ENCODE measurements at places on chromosomes 4 and X.

DNA sequence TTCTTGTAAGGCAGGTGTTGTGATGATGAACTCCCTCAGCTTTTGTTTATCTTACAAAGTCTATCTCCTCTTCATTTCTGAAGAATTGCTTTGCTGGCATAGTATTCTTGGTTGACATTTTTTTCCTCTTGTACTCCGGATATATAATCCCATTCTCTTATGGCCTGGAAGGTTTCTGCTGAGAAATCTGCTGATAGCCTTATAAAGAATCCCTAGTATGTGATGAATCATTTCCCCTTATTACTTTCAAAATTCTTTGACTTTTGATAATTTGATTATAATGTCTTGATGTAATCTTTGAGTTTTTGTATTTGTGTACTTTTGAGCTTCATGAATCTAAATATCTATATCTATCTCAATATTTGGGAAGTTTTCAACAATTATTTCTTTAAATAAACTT is 655.3 kb upstream of the MAGEB2 start:
- no peak for DNase-seq

- no peak for DNase-seq
Measured at GRCh38 chrX:128975745-128976144, 547.5 kb downstream of the SMARCA1 start.

GRCh38 chr4:109702950-109703663 is at the start of gene CASP6:
TSS of gene CASP6 (minus strand) at chr4:109703445. CDS start at chr4:109703395, 50 bp downstream.
- DNase-seq, result peak; percentile 63

DNA sequence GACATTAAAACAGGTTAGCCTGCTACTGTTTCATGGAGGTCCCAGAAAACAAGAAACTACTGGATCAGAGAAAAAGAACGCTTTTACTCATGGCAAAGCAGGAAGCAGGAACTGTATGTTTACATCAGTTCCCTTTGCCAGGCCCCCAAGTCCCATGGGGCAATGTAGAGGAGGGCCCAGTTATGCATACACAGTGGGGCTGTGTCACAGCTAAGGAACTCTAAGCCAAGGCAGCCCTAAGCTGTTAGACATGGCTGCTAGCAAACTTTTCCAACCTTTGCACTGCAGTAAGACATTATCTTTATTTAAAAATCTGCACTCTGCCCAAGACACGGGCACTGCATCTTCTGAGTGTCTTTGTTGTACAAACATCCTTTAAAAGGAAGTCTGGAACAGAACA is 975.8 kb downstream of the C4orf33 start:
- peak; percentile 22 for DNase-seq

GRCh38 chr4:47538825-47539154 is 53.7 kb downstream of the ATP10D start:
- DNase-seq, result no peak

DNA sequence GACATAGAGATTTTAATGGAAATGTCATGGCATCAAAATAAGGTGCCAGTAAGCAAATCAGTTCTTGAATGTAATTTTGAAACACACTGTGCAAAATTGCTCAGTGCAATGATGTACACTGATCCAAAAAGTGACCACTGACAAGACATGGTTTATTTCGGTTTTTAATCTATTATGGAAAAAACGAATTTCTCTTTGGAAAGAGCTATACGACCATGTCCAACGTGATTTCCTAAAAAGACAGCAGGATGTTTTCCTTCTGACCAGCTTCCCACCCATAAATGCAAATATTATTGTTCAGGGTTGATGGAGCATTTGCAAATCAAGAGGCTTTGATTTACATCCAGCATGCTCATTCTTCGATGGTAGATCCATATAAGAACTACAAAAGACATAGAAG is 17.1 kb upstream of the MAGEA1 start:
- no peak for DNase-seq

GRCh38 chr4:121824171-121824527 is 466 bp upstream of the CCNA2 start:
- no peak for DNase-seq

DNA sequence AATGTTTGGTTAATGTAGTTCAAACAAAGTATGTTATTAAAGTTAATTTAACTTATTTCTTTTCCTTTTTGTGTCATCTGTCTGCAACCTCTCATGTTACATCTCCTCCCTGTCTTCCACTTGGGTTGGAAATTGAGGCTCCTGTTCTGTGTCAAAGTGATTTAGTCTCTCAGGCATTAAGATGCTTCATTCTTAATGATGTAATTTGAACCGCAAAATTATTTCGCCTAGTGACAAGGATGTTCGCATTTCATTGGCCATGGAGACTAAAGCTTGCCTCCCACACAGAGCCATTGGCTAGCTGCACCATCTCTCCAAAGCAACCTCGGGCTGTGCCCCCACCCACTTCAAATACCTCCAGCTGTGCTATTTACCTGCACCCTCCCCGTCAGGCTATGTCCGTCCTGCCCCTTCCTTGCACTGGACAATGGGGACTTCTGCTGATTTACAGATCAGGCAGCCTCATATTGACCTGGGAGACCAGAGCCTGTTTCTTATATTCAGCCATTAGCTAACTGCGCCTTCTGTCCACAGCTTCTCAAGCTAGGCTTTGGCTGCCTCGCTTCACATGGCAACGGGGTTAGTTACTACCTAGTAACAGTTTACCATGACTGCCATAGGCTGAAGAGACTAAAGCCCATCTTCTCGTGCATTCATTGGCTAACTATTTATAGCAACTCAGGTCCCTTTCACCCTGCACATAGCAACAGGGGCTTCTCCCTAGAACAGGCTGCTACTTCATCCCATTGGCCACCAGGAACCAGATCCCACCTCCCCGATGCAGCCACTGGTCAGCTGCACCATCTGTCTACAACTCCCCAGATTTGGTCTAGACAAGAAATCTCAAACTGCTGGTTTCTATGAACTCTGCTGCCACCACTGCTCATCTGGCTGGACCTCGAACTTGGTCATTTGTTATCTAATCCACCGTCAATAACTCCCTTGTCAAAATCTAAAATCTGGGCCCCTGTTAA is 8.6 kb upstream of the ZNF157 start:
- peak; percentile 85 for DNase-seq

DNA sequence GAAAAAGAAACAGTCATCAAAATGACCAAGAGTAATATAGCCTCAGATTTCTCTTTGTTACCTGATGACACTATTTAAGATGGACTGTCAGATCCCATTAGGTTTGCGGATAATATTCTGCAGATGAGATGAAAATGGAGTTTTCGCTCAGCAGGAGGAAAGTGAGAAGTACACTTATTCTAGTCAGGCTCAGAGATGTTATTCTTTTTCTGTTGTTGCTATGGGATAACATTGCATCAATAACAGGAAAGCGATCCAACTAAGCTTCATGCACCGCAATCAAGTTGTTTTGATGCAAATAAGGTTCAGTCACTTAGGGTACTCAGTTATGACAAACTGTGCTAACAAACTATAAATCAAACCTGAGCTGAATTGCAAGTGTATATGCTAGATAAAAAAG is 415.0 kb downstream of the CCSER1 start:
- no peak for DNase-seq

GRCh38 chr4:55925241-55925640 is 23.5 kb upstream of the CEP135 start:
- peak; percentile 24 for DNase-seq

GRCh38 chr4:113718252-113718651 is 43.3 kb downstream of the CAMK2D start:
- no peak for DNase-seq

DNA sequence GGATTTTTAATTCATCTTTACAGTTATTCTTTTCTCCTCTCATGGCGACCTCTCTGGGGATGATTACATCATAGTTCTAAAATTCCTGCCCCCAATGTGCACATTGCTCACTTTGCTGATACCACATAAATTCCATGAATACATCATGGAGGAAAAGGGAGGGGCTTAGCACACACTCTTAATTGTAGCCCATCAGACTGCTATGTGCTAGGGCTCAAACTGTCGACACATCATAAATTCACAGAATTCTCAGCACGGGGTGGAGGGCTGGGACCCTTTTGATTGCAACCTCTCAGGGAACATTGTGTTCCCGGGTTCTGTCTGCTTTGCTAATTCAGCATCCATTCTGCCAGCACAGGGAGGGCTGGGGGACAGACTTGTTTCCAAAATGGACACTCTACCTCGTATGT is 592.9 kb downstream of the BCOR start:
- DNase-seq, result no peak

DNA sequence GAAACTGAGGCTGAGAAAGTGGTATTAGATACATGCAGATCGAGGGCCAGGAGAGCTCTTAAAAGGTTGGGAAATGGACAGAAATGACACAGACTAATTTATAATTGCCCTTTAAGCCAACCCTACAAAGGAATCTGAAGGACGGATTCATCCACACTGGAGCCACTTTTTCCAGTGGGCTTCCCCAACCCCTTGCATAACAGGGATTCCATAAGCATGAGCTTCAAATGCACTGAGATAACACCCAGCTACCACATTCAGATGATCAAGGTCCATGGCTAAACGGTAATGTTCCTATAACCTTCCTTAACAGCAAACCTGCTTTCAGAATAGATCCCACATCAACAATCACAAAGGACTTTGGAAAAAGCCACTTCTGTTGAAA is 34.2 kb downstream of the PLAC1 start:
- DNase-seq, result no peak

- no peak for DNase-seq
Measured at GRCh38 chr4:73583666-73584065, 36.6 kb downstream of the RASSF6 start.

DNA sequence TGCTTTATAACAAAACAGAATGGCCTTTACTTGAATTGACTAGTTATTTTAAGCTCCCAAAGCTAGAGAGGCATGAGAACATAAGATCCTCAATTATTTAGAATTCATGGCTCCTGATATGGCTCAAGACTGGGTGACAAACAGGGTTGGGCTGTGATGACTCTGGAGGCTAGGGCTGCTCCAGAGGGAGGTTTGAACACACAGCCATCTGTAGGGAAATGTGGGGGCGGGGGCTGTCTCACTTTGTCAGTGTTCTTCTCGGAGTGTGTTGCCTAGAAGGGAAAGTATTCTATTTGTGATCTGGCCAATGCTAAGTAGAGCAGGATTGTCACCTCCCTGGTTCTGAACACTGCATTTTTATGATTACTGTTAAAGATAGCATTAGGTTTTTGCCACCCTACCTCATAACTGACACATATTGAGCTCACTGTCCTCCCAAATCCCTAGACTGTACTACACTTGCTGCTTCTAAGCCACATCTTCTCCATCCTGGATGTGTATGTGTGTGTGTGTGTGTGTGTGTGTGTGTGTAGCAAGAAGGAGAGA is 45.9 kb downstream of the VSIG4 start:
- DNase-seq, result no peak

GRCh38 chr4:128819082-128819742 is 9.7 kb downstream of the JADE1 start:
- no peak for DNase-seq

- DNase-seq, result peak; percentile 62
Measured at GRCh38 chr4:127143460-127144195, 489.1 kb upstream of the INTU start.

- DNase-seq, result no peak
Measured at GRCh38 chr4:183012879-183013729, 86.0 kb upstream of the WWC2 start.

DNA sequence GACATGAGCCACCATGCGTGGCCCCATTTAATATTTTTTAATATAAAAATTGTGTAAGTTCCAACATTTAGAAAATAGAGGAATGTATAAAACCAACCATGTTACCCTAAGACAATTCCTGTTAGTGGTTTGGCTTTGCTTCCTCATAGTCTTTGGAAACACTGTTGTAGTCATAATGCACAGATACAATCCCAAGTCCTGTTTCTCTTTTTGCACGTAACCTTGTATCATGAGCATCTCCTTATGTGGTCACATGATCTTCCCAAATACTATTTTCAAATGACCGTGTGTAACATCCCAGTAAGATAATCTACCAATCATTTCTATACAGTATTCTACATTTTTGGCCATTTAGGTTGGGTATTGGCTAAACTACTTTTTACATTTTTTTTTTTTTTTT is 13.9 kb upstream of the RHOH start:
- no peak for DNase-seq

DNA sequence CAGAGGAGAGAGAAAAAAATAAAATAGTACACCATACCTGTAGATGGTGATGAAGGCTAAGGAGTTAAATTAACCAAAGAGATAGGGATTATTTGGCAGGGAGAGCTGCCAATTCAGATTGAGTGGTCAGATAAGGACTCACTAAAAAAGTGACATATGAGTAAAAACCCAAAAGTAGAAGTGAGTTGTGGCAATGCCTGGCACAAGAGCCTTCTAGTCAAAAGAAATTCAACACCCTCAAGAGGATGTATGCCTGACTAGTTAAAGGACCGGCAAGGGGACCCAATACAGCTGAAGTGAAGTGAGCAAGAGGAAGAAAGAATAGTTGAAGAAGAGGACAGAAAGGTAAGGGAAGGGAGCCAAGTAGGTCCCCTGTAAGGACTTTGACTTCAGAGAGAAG is 34.9 kb downstream of the ELF2 start:
- no peak for DNase-seq

- DNase-seq, result no peak
Measured at GRCh38 chr4:43458293-43458692, 565.8 kb downstream of the GRXCR1 start.

- DNase-seq, result no peak
Measured at GRCh38 chrX:154374313-154375155, at the start of gene FLNA. TSS of gene FLNA (minus strand) at chrX:154374634. CDS start at chrX:154371245, 3,389 bp downstream.

GRCh38 chr4:118215826-118216225 is 137.0 kb downstream of the PRSS12 start:
- no peak for DNase-seq

DNA sequence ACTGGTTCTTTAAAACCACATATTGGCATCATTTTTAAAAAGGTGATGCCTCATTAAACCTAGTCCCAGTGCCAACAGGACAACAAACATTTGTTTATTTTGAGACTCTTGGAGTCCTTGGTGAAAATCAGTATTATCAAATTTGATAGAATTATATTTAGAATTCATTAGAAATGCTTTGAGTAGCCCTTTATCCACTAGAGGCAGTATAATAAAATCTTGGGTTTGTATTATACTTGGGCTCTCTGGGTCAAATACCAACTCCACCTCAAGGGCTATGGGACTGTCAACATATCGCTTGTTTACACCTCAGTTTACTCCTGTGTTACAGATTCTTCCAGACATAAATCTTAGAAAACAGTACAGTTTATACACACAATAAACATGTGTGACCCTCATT is 335.7 kb upstream of the FSTL5 start:
- no peak for DNase-seq

GRCh38 chr4:110165382-110166286 is 32.8 kb downstream of the ELOVL6 start:
- peak; percentile 72 for DNase-seq

DNA sequence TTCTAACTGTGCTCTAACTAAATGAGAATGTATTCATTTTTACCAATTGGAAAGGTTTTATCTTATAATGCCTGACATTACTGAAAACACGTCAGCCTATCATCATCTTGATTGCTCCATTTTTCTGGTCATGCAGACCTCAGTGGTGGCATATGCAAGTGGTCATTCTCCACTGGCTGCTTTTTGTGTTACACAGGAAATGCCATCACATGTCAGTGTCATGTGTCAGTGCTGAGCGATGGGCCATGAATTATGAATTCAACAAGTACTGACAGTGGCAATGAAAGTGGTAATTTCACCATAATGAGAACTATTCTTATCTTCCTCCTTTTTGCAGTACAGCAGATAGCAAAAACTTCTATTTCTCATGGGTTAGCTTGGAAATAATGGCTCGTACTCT is 190.5 kb downstream of the PACRGL start:
- peak; percentile 18 for DNase-seq

All from HCEC 1CT (cell line).